Stimulated activated CD8-positive, alpha-beta memory T cell treated with anti-CD3 and anti-CD28 coated beads, Interleukin-15, amount 100 ng/mL, for 48 hours (primary cell): ENCODE measurements at places on chromosomes 4 and X.

GRCh38 chr4:3491681-3492405 is 28.7 kb downstream of the DOK7 start:
- no peak for DNase-seq

DNA sequence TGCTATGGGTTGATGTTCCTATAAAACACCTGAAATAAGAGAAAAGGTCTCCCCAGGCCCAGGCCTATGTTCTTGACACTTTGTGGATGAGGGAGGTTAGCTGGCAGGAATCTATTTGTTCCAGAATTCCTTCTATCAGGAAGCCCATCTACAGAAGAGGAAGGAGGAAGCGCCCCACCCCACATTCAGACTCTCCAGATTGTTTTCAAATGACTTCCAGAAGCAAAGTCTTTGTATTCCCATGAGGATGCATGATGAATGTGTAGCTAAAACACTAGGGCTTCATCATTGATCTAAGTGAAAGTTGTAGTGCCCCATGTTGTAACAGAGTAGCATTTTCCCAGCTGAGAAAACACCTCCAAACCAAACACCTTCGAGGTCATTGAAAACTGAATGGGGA is 16.4 kb downstream of the OTC start:
- DNase-seq = no peak

- DNase-seq = no peak
Observed at GRCh38 chr4:186260504-186261448, 5.2 kb upstream of the F11 start.

DNA sequence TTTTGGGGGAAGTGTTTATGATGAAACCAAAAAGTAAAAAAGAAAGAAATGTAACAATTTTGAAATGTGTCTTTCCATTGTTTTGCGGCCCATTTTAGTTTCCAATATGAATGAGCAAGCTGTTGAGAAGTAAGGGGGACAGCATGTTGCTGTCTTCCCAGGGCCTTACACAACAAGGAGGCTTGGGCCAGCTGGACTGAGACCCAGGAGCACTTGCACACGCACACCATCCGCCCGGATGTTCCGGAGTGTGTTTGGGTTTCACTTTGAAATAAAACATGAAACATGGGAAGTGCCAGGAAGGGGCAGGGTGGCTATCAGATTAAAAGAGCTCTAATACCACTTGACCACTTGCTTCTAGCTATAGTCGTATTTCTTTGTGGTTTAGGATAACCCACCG is 144.4 kb downstream of the NHS start:
- DNase-seq = no peak
